Activated gamma-delta T cell (primary cell): ENCODE measurements at places on chromosomes 2 and 18.

DNA sequence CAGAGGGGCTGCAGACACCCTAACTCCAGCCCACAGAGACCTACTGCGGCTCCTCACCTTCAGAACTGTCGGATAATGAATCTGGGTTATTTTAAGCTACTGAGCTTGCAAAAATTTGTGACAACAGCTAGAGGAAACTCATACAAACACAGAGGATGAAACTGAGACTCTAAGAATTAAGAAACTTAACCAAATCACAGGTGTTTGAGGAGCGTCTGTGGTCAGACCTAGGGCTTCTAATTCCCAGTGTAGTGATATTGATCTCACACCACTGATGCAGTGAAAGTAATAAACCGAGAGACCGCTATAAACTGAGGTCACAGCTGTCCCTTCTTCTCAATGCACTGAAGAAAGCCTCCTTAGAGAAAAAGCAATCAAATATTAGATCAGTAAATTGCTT, 110.1 kb downstream of the RGPD3 start:
- DNase-seq, result no peak

DNA sequence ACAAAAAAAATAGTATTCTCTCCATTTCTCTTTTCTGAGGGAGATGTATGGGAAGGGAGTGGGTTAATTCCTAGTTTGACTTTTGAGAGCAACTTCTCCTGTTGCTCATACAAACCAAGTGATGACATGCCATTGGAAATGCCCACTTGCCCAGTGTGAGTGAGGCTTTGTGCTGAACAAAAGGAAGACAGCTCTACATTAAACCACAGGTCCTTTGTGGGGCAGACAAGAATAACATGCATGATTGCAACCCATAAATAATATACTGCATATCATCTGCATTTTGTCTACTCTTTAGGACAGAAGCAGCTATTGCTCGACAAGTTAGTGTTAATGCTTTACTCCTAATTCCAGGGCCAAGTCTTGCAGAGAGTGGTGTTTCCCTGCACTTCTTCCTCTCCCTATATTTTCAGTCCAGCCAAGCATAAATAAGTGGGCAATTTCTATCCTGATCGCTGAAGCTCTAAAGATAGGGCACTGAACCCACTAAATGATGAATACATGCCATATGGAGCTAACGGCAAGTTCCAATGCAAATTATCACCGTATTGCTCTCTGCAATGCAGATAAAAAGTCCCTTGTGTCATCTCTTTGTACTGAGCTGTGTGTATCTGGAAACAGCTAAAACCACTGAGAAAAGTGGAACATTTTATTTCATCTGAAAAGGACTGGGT, 19.4 kb upstream of the EHBP1 start:
- DNase-seq, result no peak

DNA sequence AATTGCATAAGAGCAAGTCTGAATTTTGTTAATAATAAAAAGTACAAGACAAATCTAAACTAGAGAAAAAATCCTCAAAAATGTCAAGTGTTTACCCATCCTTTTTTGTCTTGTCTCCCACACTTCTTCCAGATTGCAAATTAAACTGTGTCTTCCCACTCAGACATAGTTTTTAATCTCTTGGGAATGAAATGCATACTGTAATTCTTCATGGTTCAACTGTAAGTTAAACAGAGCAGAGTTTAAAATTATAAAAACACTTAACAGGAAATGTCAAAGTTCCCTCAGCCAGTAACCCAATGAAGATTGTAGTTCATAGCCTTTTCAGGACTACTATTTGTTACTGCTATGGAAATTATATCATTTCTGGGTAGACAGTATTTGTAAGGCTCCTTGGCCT, 171.8 kb downstream of the UBE2E3 start:
- no peak for DNase-seq

- DNase-seq, result no peak
Measured at GRCh38 chr2:67881816-67882215, 181.0 kb downstream of the C1D start.

GRCh38 chr2:231590614-231591013, 2.0 kb upstream of the TEX44 start:
- no peak for DNase-seq

DNA sequence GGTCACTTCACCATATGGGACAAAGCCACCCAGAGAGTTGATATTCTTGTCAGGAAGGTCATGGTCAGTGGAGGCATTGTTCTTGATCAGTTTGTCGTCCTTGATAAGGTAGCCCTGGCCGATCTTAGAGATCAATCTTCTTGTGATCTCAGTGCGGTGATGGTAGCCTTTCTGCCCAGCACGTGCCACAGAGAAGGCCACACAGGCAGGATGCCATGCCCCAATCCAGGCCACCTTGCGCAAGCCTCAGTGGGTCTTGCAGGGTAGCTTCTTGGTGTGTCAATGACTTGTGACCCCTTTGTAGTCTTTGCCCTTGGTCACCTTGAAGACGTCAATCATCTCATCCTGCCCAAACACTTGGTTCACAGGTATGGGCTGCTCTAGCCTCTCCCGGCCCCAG, 143.9 kb upstream of the ASB18 start:
- no peak for DNase-seq

- no peak for DNase-seq
Measured at GRCh38 chr2:235506291-235506996, 12.6 kb downstream of the AGAP1 start.

- DNase-seq, result no peak
Measured at GRCh38 chr2:10323535-10323934, 20.8 kb downstream of the HPCAL1 start.

- no peak for DNase-seq
Measured at GRCh38 chr2:46335391-46336282, 38.4 kb downstream of the EPAS1 start.
